ENCODE measurements at places on chromosomes 1 and 21. TPM values are rescaled to one million over a fixed set of nuclear protein-coding genes. Genes with fewer than 3 reads are reported as not detected.
A peak's percentile ranks its signal among the peaks of the same experiment; 100 is the strongest.

DNA sequence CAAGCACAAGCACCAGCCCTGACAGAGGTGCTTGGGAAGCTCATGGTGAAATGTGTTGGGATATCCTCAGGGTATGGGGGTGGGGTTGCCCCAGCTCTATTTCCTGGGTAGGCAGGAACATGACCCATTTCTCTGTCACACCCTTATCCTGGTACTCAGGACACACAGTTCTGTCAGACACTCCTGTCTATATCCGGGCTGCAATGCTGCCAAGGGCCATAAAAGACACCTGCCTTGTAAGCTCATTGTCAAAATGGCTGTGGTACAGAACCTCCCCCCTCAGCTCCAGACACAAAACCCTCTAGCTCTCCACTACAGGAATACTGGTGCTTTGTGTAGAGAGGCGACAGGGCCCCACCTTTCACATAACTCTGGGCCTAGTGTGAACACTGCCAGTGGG lies 636.7 kb downstream of the PLA2G4A start:
- DNase-seq: no peak

The TLCD4 gene
- total RNA-seq: 2.9 TPM

The OR2L3 gene
- not detected for total RNA-seq

The CRB1 gene
- total RNA-seq: 0.36 TPM

DNA sequence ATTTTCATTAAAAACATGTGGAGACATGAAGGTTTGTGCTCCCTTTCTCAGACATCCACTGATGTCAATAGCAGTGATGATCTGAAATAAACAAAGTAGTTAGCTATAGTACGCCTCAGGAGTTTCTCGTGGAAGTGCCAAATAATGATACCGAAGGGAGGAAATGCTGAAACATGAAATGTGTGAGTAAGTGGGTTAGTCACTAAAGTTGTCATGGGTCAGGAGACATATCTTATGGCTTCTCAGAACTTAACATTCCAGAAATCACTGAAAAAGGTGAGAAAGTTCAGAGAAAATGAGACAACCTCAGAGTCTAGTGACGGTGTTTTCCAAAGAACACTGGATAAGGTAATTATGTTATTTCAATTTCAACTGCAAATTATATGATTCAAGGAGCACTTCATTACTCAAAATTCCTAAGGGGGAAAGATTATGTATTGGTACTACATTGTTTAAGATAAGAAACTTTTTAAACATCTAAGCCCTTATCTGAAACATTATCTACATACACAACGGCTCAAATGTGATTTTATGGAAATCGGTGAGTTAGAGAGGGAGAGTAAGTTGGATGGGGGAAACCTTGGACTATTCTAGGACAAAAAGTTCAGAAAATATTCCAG lies 20.6 kb downstream of the NIBAN1 start:
- DNase-seq: no peak

The PRRX1 gene
- 1.2 TPM for total RNA-seq

GRCh38 chr1:17944646-17945045 lies 163.0 kb upstream of the IGSF21 start:
- no peak for DNase-seq

The SPRR5 gene
- total RNA-seq: not detected

GRCh38 chr1:7721940-7722669 lies 49.0 kb upstream of the VAMP3 start:
- no peak for DNase-seq

DNA sequence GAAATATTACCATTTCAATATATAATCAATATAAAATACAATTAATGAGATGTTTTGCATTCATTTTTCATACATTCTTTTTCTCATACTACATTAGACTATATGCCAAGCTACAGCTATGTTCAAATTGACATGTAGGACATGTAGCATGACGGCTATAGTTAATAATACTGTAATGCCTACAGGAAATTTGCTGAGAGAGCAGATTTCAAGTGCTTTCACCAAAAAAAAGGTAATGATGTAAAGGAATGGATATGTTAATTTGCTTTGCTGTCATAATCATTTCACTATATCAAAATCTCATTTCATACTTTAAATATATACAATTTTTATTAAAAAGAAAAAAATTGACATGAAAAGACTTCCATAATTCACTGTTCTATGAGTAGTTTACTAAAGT lies 215.1 kb downstream of the KCNH1 start:
- no peak for DNase-seq

- no peak for DNase-seq
Measured at GRCh38 chr1:221761354-221762002, 19.6 kb upstream of the DUSP10 start.

DNA sequence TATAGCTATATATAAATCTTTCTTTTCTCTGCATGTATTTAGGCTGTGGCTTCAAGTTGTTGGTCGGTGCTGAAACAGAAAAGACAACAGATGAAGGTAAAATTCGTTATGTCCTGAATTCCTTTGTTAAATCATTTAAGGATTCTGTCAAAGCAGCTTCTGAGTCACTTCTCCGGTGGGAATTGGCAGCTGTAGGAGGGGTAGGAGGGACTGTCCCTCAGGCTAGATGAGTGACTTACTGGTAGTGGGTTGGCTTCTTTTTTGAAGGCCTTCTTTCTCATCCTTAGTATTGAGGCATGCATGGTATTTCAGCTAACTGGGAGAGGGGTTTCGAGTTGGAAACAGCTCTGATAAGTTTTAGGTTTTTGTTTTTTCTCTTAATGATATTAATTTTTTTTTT lies 22.1 kb upstream of the NEXN start:
- DNase-seq: no peak

GRCh38 chr1:55212349-55213150 lies 2.6 kb downstream of the USP24 start:
- no peak for DNase-seq

GRCh38 chr1:8985915-8986813 lies 40.1 kb downstream of the SLC2A7 start:
- peak; percentile 98 for DNase-seq

GRCh38 chr1:36517011-36517771 lies 34.5 kb upstream of the CSF3R start:
- no peak for DNase-seq

The CFHR4 gene
- total RNA-seq: not detected

The HCRTR1 gene
- not detected for total RNA-seq

The FAM163A gene
- not detected for total RNA-seq

- DNase-seq: no peak
Measured at GRCh38 chr1:110425612-110426152, 18.2 kb upstream of the LAMTOR5 start.

The FBLIM1 gene
- 17.5 TPM for total RNA-seq

DNA sequence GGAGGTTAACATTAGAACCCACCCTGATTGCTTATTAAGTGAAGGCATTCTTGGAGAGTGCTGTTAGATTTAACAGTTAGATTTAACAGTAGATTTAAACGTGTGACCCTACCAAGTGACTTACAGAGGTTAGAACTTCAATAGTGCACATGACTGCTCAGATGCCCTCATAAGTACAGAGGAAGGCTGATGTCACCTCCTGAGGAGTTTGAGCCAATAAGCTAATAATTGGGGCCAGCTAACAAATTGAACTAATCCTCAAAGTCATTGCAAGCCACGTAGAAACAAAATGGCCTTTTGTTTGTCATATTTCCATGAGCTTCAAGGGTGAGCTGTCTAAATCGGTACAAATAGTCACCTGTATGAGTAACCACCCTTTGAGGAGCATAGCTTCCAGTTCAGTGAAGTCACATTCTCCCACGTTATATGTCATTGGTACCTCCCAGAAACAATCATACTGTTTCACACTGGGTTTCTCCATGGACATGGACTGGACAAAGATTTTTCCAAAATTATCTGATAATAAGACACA lies 11.7 kb downstream of the AVPR1B start:
- no peak for DNase-seq

GRCh38 chr1:235090406-235091069 lies 38.1 kb downstream of the TOMM20 start:
- no peak for DNase-seq

The SPRR2B gene
- total RNA-seq: not detected

The AMY1A gene
- total RNA-seq: not detected

DNA sequence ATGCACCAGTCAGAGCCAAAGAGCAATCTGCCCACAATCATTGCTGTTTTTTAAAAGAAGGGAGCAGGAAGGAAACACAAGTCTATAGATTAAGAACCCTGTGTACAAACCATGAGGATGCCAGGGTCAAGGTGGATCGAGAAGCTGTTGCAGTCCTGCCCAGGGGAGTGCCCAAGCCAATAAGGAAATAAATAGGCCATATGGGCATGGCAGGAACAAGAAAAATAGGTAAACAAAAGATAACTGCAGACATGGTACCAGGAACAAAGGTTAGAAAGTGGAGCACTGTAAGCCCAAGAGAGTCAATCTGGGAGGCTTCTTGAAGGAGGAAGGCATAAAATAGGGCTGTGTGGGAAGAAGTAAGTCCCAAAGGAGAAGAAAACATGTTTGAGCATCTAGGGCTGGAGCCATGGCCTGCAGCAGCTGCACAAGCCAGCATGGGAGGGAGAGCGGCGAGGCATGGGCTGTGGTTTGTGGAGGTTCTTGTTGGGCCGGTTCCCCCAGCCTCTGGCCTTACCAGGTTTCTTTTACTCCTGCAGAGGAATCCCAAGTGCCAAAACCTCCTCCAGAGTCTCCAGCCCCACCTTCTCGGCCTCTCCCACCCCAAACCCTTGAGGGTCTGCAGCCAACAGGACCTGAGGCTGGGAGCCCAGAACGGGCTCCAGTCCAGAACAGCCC lies 13.6 kb downstream of the INAVA start:
- DNase-seq: no peak

DNA sequence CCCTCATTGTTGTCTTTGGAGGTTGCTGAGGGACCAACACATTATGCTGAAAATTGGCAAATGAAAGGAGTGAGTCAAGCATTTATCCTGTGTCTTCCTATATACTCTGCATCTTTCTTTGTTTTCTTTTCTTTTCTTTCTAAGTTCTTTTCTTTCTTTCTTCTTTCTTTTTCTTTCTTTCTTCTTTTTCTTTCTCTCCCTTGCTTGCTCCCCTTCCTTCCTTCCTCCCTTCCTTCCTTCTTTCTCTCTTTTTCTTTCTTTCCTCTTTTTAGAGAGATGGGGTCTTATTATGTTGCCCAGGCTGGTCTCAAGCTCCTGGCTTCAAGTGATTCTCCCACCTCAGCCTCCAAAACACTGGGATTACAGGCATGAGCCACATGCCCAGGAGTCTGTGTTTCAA lies 28.3 kb upstream of the COX20 start:
- DNase-seq: no peak

- no peak for DNase-seq
Measured at GRCh38 chr1:198933515-198934222, 294.8 kb downstream of the PTPRC start.

DNA sequence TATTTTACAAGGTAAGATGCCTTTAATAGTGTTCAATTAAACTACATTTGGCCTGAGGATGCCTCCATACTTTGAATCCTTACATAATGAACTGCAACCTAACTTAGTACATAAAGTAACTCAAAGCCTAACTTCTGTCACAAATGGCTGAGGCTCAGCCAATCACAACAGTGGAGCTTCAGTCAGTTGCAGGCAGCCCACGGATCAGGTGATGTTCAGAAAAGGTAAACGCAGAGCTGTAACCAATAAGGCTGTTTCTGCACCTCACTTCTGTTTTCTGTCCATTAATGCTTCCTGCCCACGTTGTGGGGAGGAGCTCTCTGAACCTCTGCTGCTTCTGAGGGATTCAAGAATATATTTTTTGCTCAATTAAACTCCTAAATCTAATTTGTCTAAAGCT lies 94.8 kb upstream of the KIAA0040 start:
- DNase-seq: no peak

GRCh38 chr1:185570962-185571361 lies 163.2 kb upstream of the HMCN1 start:
- no peak for DNase-seq

DNA sequence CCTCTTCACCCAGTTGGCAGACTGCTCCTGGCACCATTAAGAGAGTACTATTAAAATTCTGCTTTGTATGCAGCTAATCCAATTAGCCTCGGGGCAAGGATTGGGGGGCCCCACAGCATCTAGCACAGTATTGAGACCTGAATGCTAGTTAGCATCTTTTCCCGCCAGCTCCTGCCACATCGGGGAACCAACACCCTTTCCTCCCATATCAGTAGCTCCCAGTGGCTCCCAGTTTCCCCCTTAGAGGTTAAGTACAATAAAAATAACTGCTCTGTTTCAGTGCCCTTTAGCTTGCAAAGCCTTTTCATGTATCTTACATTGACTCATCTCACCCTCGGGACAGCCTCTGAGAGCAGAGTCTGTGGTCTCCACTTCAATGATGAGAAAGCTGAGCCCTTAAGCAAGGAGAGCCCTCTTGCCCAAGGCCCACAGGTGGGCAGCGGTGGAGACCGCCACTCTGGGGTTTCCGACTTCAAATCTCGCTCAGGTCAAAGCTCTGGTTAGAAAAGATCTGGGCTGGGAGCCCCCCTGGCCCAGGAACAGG lies 4.2 kb upstream of the PMVK start:
- no peak for DNase-seq

All from MG63 (cell line).